ENCODE measurements at places on chromosomes 5 and 9. TPM values are rescaled to one million over a fixed set of nuclear protein-coding genes. Genes with fewer than 3 reads are reported as not detected.

NR6A1 gene
- 1.1 TPM for total RNA-seq

GRM6 gene
- total RNA-seq, result not detected

IFNA13 gene
- not detected for total RNA-seq

IL13 gene
- not detected for total RNA-seq

PCDHB3 gene
- 0.57 TPM for total RNA-seq

ANXA6 gene
- 206 TPM for total RNA-seq

FLT4 gene
- 93.0 TPM for total RNA-seq

GAS1 gene
- total RNA-seq, result 1.5 TPM

ADAMTS12 gene
- 0.19 TPM for total RNA-seq

SPOCK1 gene
- 135 TPM for total RNA-seq

CATSPER3 gene
- under 0.01 TPM for total RNA-seq

HSPB3 gene
- not detected for total RNA-seq

SLC36A3 gene
- not detected for total RNA-seq

WDR38 gene
- not detected for total RNA-seq

HTR1A gene
- not detected for total RNA-seq

C5orf46 gene
- not detected for total RNA-seq

SPATA9 gene
- 0.65 TPM for total RNA-seq
